Fibroblast of skin of right biceps (primary cell): ENCODE measurements at places on chromosomes 11 and 22.

DNA sequence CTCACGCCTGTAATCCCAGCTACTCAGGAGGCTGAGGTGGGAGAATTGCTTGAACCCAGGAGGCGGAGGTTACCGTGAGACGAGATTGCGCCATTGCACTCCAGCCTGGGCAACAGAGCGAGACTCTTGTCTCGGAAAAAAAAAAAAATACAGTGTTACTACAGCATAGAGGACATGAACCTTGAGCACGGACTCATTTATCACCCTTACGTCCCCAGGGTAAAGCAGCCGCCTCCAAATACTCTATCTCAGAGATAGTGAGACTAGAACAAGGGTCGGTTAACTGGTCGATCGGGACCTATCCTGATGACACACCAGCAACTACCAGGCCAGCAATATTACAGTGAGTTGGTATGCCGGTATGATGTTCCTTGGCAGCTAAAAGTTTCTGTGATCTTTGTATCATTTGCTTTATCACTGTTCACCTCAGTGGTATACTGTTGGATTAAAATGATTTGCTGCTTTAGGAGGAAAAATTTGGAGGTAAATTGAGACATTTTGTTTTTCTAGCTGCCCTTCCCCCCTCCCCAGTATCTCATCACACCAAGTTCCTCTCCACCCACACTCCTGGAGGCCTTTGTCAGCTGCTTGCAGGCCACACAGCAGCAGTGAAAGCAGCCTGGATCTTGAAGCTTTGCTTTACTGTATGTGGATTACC lies 7.0 kb upstream of the SIDT2 start:
- DNase-seq = no peak

GRCh38 chr11:118180300-118180703 lies 3.9 kb upstream of the SCN2B start:
- peak; percentile 66 for DNase-seq

DNA sequence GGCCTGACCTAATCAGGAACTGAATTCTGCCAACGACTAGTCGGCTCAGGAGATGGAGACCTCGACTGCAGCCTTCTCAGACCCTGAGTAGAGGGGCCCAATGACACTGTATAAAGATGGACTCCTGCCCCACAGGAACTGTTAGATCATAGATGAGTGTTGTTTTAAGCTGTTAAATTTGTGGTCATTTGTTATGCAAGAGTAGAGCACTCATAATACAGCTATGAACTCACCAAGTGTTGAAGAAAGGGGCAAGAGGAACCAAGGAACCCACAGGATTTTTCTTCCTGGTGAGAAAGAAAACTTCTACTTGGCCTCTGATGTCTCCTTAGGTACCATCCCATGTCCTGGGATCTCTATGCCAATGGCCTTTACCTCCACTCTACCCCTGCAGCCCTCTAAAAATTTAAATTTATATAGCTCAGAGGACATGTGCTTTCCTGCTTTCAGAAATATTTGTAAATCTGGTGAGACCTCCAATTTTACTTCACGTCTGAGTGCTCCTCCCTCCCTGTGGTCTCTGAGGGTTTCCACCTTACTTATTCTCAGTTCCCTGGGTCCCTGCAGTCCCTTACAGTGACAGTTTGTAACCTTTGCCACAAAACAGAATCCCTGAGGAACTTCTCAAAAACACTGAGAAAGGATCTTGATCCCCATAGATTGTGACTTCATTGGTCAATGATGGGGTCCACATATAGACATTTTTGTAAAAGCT lies 256.3 kb upstream of the ARHGAP20 start:
- peak; percentile 27 for DNase-seq

DNA sequence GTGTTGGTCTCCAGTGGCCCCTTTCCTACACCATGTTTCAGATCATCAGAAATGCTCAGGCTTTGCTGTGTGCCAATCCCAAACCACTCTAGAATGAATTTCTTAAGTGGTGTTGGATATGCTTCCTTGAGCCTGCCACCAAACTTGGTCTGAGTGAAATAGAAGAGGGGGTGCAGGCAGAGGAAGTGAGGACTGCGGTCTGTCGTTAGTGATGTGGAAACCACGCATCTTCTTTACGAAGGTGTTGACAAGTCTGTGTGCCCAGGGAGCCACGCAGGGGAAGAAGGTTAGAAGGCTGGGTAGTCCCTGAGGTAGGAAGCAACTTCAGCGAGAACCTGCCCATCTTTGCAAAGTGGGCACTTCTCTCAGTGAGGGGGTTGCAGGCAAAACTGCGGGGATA lies 187.4 kb upstream of the NAV2 start:
- DNase-seq = no peak

- no peak for DNase-seq
These were observed 28.0 kb downstream of the MYBPC3 start for GRCh38 chr11:47324520-47324919.

DNA sequence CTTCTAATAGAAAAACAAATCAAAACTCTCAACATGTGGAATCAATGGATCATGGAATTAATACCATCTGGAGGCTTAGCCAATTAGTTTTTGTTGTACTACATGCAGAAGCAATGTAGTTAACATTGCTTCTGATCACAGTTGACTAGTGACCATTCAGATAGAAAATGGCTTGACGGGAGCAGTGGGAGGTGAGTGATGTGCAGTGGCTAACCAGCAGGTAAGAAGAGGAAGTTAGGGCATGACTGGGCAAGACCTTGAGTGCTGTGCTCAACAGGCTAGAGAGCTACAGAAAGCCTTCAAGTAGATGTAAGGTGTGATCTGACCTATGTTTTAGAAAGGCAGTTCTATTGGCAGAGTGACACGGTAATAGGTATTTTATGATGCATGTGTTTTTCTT lies 60.7 kb upstream of the ALKBH3 start:
- no peak for DNase-seq

GRCh38 chr22:31094021-31094551 lies 13.0 kb downstream of the SMTN start:
- DNase-seq = no peak

GRCh38 chr11:6273188-6273587 lies 13.6 kb downstream of the CCKBR start:
- no peak for DNase-seq

DNA sequence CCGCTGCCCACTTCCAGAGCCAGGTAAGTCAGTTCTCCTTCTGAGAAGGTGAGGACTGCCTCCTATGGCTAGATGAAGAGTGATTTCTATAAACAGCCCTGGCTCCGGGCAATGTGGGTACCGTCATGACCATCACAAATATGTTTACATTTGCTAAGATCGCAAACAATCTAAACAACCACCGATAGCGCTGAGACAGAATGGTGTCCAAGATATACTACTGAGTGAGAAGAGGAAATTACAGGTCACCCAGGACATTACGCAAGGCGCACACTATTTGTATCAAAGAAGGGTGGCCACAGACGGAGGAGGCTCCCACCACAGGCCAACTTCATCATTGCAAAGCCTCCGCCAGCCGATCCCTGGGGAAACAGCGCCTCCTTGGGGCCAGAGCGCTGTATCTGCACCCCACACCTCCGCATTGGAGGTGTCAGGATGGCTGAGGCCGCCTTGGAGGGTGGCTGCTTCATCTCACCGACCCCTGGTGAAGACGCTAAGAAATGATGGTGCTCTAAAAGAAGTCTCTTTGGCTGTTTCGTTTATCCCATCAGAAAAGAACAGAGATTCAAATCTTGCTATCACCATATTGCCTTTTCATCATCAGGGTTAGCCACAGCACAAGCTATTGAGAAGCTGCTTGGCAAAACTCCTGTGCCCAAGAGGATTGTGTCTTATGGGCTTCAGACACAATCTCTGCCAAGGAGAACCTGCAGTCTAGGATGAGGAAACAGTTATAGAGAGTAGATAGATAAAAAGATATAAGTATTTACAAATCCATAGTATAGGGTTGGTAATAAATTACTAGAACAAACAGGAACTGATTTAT lies 12.3 kb upstream of the ASRGL1 start:
- DNase-seq = peak; percentile 19

- peak; percentile 43 for DNase-seq
These were observed 203.4 kb downstream of the TBC1D22A start for GRCh38 chr22:46965555-46966494.

GRCh38 chr11:70205766-70206165 lies 2.7 kb downstream of the FADD start:
- no peak for DNase-seq

GRCh38 chr11:119365071-119365591 lies 16.4 kb downstream of the USP2 start:
- peak; percentile 43 for DNase-seq

DNA sequence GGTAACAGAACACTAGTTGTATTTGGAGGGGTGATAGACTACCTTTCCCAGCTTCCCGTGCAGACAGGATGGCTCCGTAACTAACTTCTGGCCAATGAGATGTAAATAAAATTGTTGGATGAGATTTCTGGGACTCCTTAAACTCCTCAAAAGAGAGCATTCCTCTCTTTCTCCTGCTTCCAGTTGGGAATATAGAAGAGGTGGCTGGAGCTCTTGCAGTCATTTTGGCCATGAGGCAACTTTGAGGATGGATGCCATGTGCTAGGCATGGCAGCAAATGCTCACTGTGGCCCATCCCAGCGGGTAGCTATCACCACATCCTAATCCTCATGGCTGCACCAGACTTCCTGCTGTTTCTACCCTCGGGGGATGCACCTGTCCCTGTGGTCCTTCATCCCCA lies 7.4 kb downstream of the MB start:
- DNase-seq = no peak

- no peak for DNase-seq
These were observed 19.8 kb downstream of the SLCO2B1 start for GRCh38 chr11:75170516-75171201.

DNA sequence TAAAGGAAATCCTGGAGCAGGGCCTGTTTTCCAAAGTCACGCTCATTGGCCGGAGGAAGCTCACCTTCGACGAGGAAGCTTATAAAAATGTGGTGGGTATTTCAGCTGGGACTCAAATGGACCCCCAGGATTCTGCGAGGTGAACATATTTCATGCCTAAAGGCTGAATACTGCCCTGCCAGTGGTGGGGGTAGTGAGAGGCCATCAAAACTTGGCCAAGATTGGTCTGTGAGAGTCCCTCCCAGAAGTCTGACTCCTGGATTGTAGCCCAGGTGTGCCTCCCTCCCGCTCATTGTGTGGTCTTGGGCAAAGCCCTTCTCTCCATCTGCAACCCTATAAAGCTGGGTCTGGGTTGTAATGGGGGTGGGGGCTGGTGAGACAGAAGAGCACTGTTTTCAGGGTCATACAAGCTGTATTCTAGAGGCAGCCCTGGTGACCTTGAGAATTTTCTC lies 853 bp downstream of the HTATIP2 start:
- DNase-seq = peak; percentile 22

DNA sequence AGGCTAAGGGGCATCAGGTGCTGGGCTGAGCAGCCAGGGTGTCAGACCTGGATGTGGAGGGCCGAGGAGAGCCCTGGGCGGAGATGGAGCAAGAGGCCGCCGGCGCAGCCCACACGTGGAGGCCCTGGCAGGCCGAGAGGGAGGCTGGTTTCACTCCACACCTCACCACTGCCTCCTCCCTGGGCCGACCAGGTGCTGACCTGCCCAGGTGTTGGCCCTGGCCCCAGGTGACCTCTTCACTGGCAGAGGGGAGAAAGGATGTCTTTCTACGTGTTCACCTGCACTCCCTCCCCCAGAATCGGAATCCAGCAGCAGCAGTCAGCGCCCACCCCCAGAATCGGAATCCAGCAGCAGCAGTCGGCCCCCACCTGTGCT lies 781 bp downstream of the ANO9 start:
- DNase-seq = no peak

- no peak for DNase-seq
These were observed 84.8 kb downstream of the SLC1A2 start for GRCh38 chr11:35334385-35335090.

- peak; percentile 49 for DNase-seq
These were observed 36.2 kb downstream of the DLG2 start for GRCh38 chr11:85590848-85591483.

DNA sequence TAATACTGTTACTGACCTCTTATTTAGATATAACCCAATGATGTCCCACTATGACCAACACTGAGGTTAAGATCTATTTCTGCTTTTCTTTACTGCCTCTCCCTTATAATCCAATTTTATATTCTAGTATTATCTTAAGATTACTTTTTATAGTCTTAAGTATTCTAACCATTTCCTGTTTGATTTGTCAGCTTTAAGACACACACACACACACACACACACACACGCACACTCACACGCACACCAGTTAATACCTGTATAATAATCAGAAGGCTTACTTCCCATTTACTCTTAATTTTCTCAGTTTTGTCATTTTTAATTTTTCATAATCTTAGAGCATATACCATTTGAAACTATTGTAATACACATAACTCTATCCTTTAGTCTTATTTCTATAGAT lies 226.0 kb upstream of the C11orf87 start:
- peak; percentile 56 for DNase-seq

GRCh38 chr11:125314276-125315078 lies 149.9 kb downstream of the PKNOX2 start:
- DNase-seq = no peak

DNA sequence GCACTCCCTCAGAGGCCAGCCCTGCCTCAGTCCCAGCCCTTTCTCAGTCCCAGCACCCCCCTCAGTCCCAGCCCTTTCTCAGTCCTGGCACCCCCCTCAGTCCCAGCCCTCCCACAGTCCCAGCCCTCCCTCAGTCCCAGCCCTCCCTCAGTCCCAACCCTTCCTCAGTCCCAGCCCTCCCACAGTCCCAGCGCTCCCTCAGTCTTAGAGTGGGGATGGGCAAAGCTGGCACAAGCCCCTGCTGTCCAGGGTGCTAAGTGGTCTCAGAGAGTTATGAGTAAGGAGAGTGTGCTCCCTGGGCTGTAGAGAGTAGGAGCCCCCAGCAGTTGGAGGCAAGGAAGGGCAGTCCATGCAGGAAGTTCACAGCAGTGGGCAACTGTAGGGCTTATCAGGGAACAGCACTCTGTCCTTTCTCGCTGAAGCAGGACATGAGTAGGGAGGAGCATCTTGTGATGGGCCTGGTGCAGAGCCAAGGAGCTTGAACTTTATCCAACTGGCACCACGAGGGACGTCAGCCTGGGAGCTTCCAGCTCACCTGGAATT lies 51.4 kb upstream of the CRYBB3 start:
- no peak for DNase-seq

DNA sequence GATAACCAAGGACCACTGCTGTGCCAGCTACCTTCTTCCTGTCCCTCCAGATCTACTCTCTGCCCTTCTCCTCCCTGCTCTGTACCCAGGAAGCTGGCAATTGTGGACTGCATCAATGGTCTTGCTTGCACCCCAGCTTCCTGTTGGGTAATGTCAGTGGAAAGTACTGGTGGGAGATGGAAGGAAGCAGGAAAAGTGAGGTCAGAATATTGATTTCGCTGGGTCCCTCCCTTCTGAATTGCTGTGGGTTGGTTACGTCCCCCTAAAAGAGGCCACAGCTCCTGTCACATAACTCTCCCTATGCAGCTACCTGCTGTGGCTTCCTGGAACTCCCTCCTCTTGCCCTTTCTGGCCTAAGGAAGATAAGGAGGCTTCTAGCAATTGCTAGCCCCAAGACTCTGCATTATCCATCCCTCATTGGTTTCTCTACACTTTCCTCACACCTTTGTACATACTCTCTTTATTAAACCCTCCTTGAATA lies 81.2 kb downstream of the RASSF10 start:
- DNase-seq = no peak

GRCh38 chr11:4074266-4074665 lies 20.3 kb upstream of the RRM1 start:
- DNase-seq = no peak
